Stimulated activated CD4-positive, alpha-beta T cell treated with anti-CD3 and anti-CD28 coated beads, Interleukin-12 subunit alpha, Interleukin-12 subunit beta, amount 100 ng/mL, for 24 hours (primary cell): ENCODE measurements at places on chromosomes 3 and 15.

- no peak for DNase-seq
Measured at GRCh38 chr3:12246497-12247163, 42.2 kb upstream of the PPARG start.

- DNase-seq, result no peak
Measured at GRCh38 chr3:43692085-43692855, 1.5 kb downstream of the ABHD5 start.

DNA sequence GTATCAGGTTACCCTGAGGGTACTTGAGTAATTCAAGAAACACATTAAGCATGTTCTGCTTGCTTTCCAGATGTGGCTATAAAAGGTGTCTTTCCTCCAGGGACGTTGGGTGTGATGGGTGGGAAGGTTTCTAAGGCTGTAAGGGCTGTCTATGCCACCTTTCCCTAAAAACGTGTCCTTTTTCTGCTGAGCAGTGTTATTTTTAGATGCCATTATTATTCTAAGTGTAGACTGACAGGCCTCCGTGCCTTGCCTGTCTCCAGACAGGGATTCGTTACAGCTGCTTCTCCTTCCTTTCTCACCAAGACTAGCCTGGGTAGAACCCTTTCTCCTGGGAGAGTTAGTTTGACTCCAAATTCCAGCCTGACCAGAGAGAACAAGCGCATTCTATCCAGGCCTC, 26.8 kb upstream of the RHO start:
- no peak for DNase-seq

- DNase-seq, result no peak
Measured at GRCh38 chr3:187799942-187800641, 54.8 kb upstream of the BCL6 start.

DNA sequence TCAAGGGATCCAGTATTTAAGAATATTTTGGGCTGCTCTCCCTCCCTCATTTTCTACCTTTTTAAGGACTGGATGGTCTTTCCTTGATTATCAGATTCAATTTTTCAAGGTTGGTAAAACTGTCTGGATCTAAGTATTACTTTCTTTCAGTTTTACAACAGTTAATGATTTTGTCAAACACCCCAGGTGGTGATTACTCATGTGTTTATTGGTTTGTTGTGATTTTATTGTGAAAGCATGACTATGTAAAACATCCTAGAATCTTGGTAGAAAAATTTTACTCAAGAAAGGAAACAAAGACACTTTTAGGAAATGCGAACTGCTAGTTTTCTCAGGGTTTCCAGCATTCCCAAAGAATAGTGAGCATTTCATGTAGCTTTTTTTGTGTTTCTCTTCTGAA, 7.3 kb downstream of the GTF2E1 start:
- no peak for DNase-seq

DNA sequence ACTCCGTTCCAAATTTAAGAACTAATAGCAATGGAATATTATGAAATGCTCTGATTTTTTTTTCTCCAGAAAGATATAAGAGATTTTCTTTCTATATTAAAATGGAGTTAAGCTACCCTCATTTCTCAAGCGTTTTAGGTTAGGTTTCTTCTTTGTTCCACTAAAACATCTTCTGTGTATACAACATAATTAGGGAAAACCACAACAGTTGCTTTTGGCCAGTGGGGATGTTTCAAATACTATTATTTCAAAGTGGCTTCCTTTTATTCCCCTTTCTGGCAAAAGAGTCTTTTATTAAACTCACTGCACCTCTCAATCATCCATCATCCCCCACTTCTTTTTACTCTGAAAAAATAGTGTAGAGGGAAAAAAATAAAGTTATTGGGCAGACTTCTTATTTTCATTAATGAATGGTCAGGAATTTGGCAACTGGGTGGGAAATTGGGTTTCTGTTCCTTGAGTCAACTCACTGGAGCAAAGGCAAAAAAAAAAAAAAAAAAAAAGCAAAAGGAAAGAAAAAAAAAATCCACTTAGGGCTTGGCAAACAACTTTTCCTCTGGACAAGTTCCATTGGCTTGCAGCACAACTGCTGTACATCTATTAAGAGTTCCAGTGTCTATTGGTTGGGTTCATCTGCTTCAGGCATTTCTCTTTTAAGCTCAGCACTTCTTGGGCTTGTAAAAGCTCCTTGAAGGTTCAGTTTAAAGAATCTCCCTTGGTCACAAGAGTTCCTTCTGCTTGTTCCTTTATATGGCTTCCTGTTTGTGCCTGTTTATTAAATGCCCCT, 963.4 kb downstream of the ROBO1 start:
- DNase-seq, result no peak

GRCh38 chr3:42685891-42686820, 819 bp downstream of the KLHL40 start:
- DNase-seq, result no peak

GRCh38 chr3:67593761-67594234, 60.6 kb downstream of the SUCLG2 start:
- no peak for DNase-seq

DNA sequence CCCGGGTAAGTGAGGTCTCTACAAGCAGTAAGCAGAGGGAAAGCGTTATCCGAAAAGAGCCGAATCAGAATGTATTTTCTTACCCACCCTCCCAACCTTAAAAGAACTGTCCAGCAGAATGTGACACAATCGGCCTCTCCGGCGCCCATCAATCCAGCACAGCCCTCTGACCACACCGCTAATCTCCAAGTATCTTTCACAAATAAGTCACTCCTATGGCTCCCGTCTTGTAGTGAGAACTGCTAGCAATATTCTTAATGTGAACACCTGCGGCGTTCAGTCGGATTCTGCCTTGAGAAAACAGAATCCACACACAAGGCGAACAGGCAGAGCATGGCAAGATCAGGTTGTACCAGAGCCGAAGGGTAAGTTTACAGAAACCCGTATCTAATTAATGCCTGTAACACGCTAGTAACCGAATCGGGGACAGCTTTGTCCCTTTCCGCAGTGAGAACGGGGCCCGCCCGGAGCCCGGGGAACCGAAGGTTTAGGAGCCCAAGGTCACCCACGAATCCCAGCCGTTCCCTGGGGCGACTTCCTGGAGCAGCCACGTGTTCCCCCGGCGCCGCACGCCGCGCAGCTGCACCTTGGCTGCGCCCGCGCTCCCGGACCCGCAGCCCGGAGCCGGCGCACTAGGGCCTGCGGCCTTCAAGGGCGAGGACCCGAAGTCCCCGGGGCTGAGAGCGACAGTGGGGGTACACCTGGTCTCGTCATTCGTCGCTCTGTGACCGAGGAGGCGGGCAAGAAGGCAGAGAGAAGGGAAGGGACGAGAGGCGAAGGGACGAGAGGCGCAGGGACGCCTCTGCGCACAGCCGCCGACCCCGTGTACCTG, 672 bp downstream of the TFRC start:
- DNase-seq, result peak; percentile 41

- DNase-seq, result no peak
Measured at GRCh38 chr3:124694486-124694885, 35.8 kb upstream of the UMPS start.

DNA sequence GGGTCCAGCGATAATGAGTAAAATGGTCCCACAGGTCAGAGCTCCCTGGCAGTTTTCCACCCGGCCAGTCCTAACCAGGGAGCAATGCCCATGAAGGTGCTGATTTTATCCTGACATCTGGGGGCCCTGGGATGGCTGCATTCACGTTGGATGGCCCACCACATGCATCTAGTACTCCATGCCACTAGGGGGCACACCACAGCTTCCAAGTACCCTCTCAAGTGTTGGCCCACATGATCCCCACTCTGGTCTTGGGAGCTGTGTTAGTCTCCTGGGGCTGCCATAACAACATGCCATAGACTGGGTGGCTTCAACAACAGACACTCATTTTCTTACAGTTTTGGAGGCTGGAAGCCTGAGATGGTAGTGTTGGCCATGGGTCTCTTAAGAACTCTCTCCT, 225.5 kb downstream of the SLCO3A1 start:
- peak; percentile 18 for DNase-seq

- DNase-seq, result no peak
Measured at GRCh38 chr15:91369823-91370222, 269.8 kb downstream of the SV2B start.

GRCh38 chr3:127325629-127325961, 37.7 kb upstream of the PRR20G start:
- DNase-seq, result no peak

DNA sequence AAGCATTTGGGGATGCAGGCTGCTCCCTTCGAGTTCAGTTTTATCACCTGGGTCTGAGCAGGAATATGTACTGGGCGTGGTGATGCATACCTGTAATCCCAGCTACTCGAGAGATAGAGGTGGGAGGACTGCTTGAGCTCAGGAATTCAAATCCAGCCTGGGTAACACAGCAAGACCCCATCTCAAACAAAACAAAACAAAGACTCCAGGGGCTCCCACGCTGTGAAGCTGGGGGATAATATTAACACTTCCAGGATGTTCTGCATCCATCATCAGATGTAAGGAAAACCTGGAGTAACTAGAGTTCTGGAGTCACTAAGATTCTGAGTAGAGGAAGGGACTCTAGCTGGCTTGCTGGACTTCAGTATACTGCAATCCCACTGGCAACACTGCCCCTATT, 40.6 kb downstream of the LYZL4 start:
- no peak for DNase-seq

DNA sequence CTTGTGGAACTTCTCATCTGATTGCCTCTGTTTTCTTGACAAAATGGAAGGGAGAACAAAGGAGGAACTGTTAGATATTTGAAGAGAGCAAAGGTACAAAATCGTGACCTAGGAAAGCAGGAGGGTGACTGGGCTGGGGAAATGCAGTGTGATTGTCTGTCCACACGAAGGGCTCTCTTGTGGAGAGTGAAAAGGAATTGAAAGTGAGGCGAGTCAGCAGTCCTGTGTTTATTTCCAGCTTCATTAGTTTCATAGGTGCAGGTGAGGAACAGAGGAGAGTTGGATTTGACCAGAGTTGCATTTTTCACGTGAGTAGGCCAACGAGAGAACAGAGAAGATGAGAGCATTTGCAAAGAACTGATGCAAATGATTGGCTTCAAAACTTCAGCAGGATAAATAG, 336.4 kb upstream of the SATB1 start:
- no peak for DNase-seq

GRCh38 chr3:134630506-134630905, 20.3 kb downstream of the KY start:
- no peak for DNase-seq

DNA sequence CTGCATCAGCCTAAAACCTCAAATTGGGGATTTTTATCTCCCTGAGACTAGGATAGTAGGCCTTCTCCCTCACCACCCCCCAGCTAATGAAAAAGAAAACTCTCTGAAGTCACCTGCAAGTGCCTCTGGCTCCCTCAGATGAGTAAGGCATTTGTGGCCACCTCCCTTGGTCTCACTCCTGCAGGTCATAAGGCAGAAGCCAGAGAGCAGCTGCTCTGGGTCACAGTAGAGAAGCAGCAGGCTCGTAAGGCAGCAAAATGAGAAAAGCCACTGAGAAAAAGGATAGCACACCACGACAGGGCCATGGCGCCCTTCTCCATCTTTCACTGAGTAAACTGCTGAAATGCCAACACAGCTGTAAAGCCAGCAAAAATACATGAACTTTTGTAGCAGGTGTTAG, 296.7 kb upstream of the DPH6 start:
- no peak for DNase-seq
